ENCODE measurements at places on chromosomes 3 and 15. TPM values are rescaled to one million over a fixed set of nuclear protein-coding genes. Genes with fewer than 3 reads are reported as not detected.

The SMCO1 gene
- total RNA-seq, result not detected

The PLSCR2 gene
- not detected for total RNA-seq

The MAPKAPK3 gene
- 199 TPM for total RNA-seq

The TM6SF1 gene
- 4.0 TPM for total RNA-seq

The LTK gene
- total RNA-seq, result not detected

The TMEM212 gene
- not detected for total RNA-seq

The PAQR5 gene
- not detected for total RNA-seq

The FOXL2NB gene
- total RNA-seq, result not detected

The QARS1 gene
- total RNA-seq, result 192 TPM

The SETD5 gene
- 164 TPM for total RNA-seq

The NOX5 gene
- total RNA-seq, result not detected

The TPRG1 gene
- total RNA-seq, result 25.9 TPM

The RASL12 gene
- total RNA-seq, result not detected

The MESP2 gene
- total RNA-seq, result not detected

The CLEC3B gene
- total RNA-seq, result not detected

The VGLL3 gene
- total RNA-seq, result not detected

The ATP13A4 gene
- total RNA-seq, result 2.1 TPM

The SERINC4 gene
- 0.28 TPM for total RNA-seq

The KCNH8 gene
- not detected for total RNA-seq

The ITGA11 gene
- 2.1 TPM for total RNA-seq

The SLC15A2 gene
- 0.95 TPM for total RNA-seq

The MYRIP gene
- total RNA-seq, result not detected

The ACTC1 gene
- not detected for total RNA-seq

The MEF2A gene
- 25.3 TPM for total RNA-seq

The TM4SF4 gene
- not detected for total RNA-seq

The WHAMM gene
- 6.7 TPM for total RNA-seq

The RGMA gene
- not detected for total RNA-seq

The GPR156 gene
- not detected for total RNA-seq

The KPNA4 gene
- total RNA-seq, result 72.5 TPM

The PDZRN3 gene
- total RNA-seq, result not detected

The TF gene
- total RNA-seq, result 0.02 TPM

The CHAC1 gene
- 8.4 TPM for total RNA-seq

The SUSD5 gene
- total RNA-seq, result not detected

The MST1R gene
- 1.5 TPM for total RNA-seq

The TTLL13 gene
- 1.4 TPM for total RNA-seq

The ARHGAP31 gene
- 11.0 TPM for total RNA-seq

The AHSG gene
- not detected for total RNA-seq

The PFKFB4 gene
- 38.2 TPM for total RNA-seq

The NEDD4 gene
- total RNA-seq, result 10.7 TPM

The CFAP20DC gene
- 0.98 TPM for total RNA-seq

The FBXL22 gene
- total RNA-seq, result 0.80 TPM

The SPTBN5 gene
- total RNA-seq, result 0.65 TPM

The B4GALT4 gene
- 14.8 TPM for total RNA-seq

The P2RY13 gene
- total RNA-seq, result not detected

The TMEM40 gene
- total RNA-seq, result not detected

Measured in activated CD4-positive, alpha-beta T cell treated with anti-CD3 and anti-CD28 coated beads, Interleukin-2, amount 10 ng/mL, durations not matched to agents 24 days and 14 days (primary cell).